Activated T-helper 1 cell treated with anti-CD3 and anti-CD28 coated beads, Interleukin-2, amount 50 U/mL, for 16 hours (primary cell): ENCODE measurements at places on chromosomes 5 and 9.

- no peak for DNase-seq
These were observed 7.6 kb downstream of the C9orf72 start for GRCh38 chr9:27565696-27566095.

- DNase-seq = no peak
These were observed 80.7 kb downstream of the ANKRD55 start for GRCh38 chr5:56152437-56152836.

GRCh38 chr5:15737871-15738664 is 238.1 kb downstream of the FBXL7 start:
- DNase-seq = no peak

DNA sequence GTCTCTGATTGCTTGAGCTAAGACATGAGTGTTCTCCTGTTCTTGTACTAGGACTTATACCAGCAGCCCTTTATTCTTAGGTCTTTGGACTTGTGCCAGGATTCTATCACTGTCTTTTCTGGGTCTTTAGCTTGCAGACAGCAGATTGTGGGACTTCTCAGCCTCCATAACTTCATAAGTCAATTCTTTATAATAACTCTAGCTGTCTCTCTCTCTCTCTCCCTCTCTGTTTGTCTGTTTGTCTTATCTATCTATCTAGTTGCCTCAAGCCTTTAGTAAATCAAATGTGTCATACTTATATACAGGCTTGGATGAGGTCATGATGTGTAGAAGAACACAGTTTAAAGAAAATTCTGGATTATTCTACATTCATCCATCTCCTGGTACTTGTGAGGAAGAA is 11.5 kb upstream of the ANKRD55 start:
- no peak for DNase-seq

GRCh38 chr5:150589862-150590601 is 50.4 kb upstream of the SYNPO start:
- no peak for DNase-seq

GRCh38 chr5:128019391-128019790 is 64.2 kb upstream of the SLC12A2 start:
- no peak for DNase-seq

DNA sequence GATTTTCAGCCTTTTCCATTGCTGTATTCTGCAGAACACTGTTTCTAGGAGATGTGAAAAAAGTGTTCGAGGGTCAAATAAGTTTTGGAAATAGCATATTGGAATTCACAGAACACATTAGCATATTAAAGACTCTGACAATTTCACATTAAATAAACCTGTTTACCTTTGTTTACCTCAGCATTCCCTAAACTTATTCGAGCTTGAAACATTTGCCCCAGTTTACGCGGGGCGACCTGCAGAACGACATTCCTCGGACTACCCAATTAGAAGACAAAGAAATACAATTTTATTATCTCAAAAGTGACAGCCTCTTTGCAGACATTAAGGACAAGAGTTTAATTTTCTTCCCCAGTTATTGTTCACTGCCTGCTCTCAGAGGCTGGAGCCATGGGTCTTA is 110.3 kb upstream of the NFIB start:
- no peak for DNase-seq
